ENCODE measurements at places on chromosomes 11 and 22. TPM values are rescaled to one million over a fixed set of nuclear protein-coding genes. Genes with fewer than 3 reads are reported as not detected.

Gene CCDC157
- 1.3 TPM for total RNA-seq

Gene RFPL2
- not detected for total RNA-seq

Gene HTR3B
- not detected for total RNA-seq

Gene PHETA2
- 3.1 TPM for total RNA-seq

Gene HBB
- total RNA-seq = 7.9 TPM

Gene MPZL2
- 2.6 TPM for total RNA-seq

DNA sequence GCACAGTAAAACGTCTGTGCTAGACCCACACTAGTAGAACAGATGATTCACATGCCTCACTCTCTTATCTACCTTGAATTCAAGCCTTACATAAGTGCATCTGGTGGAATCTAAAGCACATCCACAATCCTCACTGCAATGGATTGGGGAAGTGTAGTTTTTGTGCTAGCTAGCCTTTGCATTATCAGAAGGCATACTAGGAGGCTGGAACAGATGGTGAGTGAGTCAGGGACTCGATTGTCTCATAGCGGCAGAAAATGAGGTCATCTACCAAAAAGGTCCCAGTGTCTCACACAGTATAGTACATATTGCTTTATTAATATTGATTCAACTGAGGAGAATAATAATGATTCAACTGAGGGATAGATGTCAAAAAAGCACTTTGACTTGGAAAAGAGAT lies 9.3 kb downstream of the MSANTD4 start:
- peak overlapping the region; percentile 66 for H3K27ac ChIP-seq
- H3K4me1 ChIP-seq = peaks cover 17% of the 10 kb centered on the region
- peaks cover 29% of the 10 kb centered on the region for H3K36me3 ChIP-seq
- no peak overlapping the region for H3K4me3 ChIP-seq
- no peaks in the 10 kb centered on the region for H3K27me3 ChIP-seq

- H3K36me3 ChIP-seq = no peaks in the 10 kb centered on the region
- H3K4me1 ChIP-seq = peaks cover 4% of the 10 kb centered on the region
- H3K4me3 ChIP-seq = no peak overlapping the region
- no peak overlapping the region for H3K27ac ChIP-seq
- no peak for DNase-seq
- no peaks in the 10 kb centered on the region for H3K27me3 ChIP-seq
Observed at GRCh38 chr11:20470348-20470747, 82.8 kb downstream of the PRMT3 start.

DNA sequence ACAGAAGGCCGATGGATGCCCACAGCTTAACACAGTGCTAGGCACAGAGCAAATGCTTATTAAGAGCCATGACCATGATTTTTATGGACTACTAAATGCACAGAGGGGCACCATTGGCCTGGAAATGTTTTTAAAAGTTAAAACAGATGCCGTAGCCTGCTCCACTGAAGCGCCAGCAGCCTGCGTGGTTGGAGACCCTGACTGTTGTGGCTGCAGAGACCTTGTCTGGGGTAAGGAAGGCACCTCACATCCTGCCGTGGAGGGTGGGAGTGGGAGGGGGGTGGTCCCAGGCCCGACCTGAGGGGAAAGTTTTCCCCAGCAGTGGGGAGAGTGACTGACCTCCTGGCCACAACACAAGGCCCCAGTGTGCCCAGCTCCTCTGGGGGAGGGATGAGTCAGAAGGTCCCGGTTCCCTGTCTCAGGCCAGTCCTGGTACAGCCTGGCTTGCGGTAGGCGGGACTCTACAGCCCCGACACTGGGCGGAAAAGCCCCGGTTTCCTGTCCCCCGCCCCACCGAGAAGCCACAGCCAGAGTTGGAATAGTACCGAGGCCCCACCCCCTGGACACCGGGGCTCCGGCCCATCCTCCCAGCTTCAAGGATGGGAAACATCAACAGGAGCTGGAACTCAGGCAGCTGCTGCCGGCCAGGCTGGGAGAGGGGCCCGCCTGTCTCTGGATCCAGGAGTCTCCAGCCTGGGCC lies 7.0 kb downstream of the CHST1 start:
- H3K36me3 ChIP-seq = no peaks in the 10 kb centered on the region
- H3K4me1 ChIP-seq = peaks cover 11% of the 10 kb centered on the region
- peak overlapping the region; percentile 77 for H3K27ac ChIP-seq
- H3K27me3 ChIP-seq = peaks cover 20% of the 10 kb centered on the region
- peak; percentile 45 for DNase-seq

DNA sequence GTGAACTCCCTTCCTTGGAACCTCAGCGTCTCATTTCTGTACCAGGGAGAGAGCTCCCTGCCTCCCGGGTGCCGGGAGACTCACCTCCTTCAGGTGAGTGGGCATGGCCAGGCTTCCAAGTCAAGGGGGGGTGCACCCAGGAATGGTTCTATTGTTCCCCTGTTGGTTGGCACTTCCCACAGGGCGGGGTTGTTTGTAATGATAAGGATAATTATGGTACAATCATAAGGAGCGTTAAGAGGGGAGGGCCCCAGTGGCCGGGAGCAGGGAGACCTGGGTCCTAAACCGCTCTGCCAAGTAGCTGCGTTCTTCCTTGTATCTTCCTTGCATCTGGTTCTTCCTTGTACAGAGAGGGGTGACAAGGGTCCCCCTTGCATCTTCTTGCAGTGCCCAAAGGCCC lies 79.1 kb downstream of the LRRC32 start:
- DNase-seq = no peak
- H3K4me1 ChIP-seq = peaks cover 8% of the 10 kb centered on the region
- no peak overlapping the region for H3K4me3 ChIP-seq
- H3K27ac ChIP-seq = no peak overlapping the region
- no peaks in the 10 kb centered on the region for H3K36me3 ChIP-seq
- no peaks in the 10 kb centered on the region for H3K27me3 ChIP-seq

- no peak overlapping the region for H3K4me3 ChIP-seq
- H3K27ac ChIP-seq = no peak overlapping the region
- no peak for DNase-seq
- H3K27me3 ChIP-seq = peaks cover 21% of the 10 kb centered on the region
- no peaks in the 10 kb centered on the region for H3K36me3 ChIP-seq
- no peaks in the 10 kb centered on the region for H3K4me1 ChIP-seq
Observed at GRCh38 chr11:2793701-2794045, 91.9 kb downstream of the CDKN1C start.

GRCh38 chr22:30732426-30732825 lies 37.8 kb downstream of the OSBP2 start:
- H3K4me1 ChIP-seq = no peaks in the 10 kb centered on the region
- no peaks in the 10 kb centered on the region for H3K36me3 ChIP-seq
- H3K27ac ChIP-seq = no peak overlapping the region

GRCh38 chr11:88508418-88508758 lies 170.9 kb upstream of the CTSC start:
- H3K4me1 ChIP-seq = no peaks in the 10 kb centered on the region
- H3K4me3 ChIP-seq = peak overlapping the region; percentile 39
- no peaks in the 10 kb centered on the region for H3K36me3 ChIP-seq
- H3K27ac ChIP-seq = no peak overlapping the region

- H3K27me3 ChIP-seq = peaks cover 6% of the 10 kb centered on the region
- no peak overlapping the region for H3K4me3 ChIP-seq
- peaks cover 3% of the 10 kb centered on the region for H3K4me1 ChIP-seq
- no peaks in the 10 kb centered on the region for H3K36me3 ChIP-seq
- no peak overlapping the region for H3K27ac ChIP-seq
Observed at GRCh38 chr11:115665175-115665821, 161.1 kb upstream of the CADM1 start.

- H3K27ac ChIP-seq = no peak overlapping the region
- no peak for DNase-seq
- H3K27me3 ChIP-seq = no peaks in the 10 kb centered on the region
- no peaks in the 10 kb centered on the region for H3K36me3 ChIP-seq
- no peaks in the 10 kb centered on the region for H3K4me1 ChIP-seq
Observed at GRCh38 chr11:98300719-98301118, 720.0 kb upstream of the CNTN5 start.

DNA sequence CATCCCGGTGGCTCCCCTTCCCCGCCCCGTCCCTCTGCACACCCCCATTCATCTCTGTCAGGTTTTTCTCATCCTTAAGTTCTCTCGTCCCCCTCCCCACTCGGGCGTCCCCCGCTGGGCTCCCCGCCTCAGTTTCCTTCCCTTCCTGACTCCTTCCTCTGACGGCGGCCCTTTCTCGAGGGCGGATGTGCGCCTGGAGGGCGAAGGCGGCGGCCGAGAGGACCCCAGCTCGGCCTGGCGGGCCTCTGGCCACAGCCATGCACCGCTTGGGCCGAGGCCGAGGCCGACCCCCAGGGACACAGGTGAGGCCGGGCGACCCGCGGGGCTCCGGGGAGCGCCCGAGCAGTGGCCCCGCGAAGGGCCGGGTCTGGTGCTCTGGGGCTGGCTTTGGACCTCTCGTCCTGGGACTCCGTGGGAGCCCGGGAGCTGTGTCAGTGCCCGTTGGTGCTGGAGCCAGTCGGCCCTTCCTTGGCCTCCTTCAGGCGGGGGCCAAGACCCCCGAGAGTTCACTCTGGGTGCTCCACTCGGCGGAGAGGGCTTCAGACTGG lies 2.9 kb downstream of the PHLDB1 start:
- peaks cover 9% of the 10 kb centered on the region for H3K4me1 ChIP-seq
- no peaks in the 10 kb centered on the region for H3K36me3 ChIP-seq
- H3K27me3 ChIP-seq = no peaks in the 10 kb centered on the region
- H3K27ac ChIP-seq = peak overlapping the region; percentile 80

DNA sequence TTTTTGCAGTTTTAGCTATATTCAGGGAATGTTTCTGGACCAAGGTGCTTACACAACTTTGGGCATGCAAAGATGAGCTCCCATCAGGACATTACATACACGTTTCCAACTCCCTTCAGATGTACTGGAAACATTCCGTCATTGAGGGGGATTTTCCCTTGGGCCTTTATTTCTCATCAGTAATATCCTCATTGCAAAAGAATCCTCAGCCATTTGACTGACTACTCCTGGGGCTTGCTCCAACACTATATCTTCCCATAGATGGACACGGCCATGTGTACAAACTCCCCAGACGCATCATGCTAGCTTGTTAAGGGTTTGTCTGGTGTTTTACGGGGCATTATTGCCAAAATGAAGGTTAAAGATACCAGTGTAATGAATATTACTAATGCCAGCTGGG lies 59.3 kb upstream of the NUP160 start:
- no peak overlapping the region for H3K4me3 ChIP-seq
- no peaks in the 10 kb centered on the region for H3K36me3 ChIP-seq
- H3K27me3 ChIP-seq = no peaks in the 10 kb centered on the region
- DNase-seq = no peak
- H3K4me1 ChIP-seq = no peaks in the 10 kb centered on the region

GRCh38 chr11:75384438-75385080 lies 14.8 kb upstream of the RPS3 start:
- no peak overlapping the region for H3K4me3 ChIP-seq
- peak; percentile 32 for DNase-seq
- H3K4me1 ChIP-seq = no peaks in the 10 kb centered on the region
- no peak overlapping the region for H3K27ac ChIP-seq
- no peaks in the 10 kb centered on the region for H3K36me3 ChIP-seq

DNA sequence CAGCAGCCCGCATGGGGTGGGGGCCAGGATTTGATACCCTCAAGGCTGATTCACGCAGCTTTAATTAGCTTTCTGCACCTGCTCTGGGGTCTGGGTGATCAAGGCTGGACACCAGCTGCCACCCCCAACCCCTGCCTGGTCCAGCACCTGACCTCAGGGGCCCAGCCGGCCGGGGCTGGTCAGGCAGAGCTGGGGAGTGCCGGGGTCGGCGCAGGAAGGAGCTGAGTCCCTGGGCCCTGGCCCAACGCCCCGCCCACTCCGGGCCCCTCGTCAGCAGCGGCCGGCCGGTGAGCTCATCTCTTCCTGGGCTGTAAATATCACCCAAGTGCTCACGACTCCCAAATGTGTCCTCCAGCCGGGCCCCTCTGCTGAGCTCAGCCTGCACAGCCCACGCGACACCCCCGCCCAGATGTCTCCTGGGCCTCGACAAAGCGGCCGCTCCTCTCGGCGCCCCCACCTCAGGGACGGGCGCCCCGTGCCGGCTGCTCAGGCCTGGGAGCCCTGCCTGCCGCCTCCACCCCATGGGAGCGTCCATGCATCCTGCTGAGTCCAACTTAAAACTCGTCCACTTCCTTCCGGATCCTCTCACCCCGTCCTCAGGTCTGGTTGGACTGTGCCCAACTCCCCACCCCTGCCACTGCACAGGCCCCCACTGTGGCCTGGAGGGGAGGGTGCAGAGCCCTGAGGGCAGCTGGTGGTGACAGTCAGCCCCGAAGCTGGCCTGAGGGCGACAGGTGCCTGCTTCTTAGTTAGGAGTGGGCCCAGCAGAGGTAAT lies 29.0 kb downstream of the RTN4R start:
- peaks cover 13% of the 10 kb centered on the region for H3K4me1 ChIP-seq
- H3K27ac ChIP-seq = peak overlapping the region; percentile 49
- H3K4me3 ChIP-seq = no peak overlapping the region
- DNase-seq = no peak
- H3K27me3 ChIP-seq = no peaks in the 10 kb centered on the region

- no peak overlapping the region for H3K27ac ChIP-seq
- H3K4me1 ChIP-seq = no peaks in the 10 kb centered on the region
- H3K4me3 ChIP-seq = no peak overlapping the region
- no peak for DNase-seq
- peaks cover 8% of the 10 kb centered on the region for H3K36me3 ChIP-seq
- H3K27me3 ChIP-seq = no peaks in the 10 kb centered on the region
Observed at GRCh38 chr11:34940026-34940677, 23.7 kb downstream of the PDHX start.

- no peak for DNase-seq
- no peak overlapping the region for H3K27ac ChIP-seq
Observed at GRCh38 chr11:34570584-34570983, 50.3 kb upstream of the EHF start.

GRCh38 chr11:2570211-2570811 lies 125.5 kb downstream of the KCNQ1 start:
- H3K27me3 ChIP-seq = no peaks in the 10 kb centered on the region
- DNase-seq = no peak
- no peak overlapping the region for H3K4me3 ChIP-seq
- no peaks in the 10 kb centered on the region for H3K4me1 ChIP-seq
- no peak overlapping the region for H3K27ac ChIP-seq

DNA sequence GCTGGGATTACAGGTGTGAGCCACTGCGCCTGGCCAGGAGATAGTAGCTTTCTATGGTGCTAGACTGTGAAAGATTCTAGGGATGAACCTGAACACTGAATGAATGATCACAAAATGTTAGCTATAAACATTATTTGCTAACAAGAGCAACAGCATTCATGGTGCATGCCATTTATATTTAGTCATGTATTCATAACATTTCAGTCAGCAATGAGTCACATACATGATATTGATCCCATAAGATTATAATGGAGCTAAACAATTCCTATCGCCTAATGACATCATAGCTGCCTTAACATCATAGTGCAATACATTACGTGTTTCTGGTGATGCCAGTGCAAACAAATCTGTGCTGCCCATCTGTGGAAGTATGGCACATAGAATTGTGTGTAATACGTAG lies 164.1 kb downstream of the ARHGAP42 start:
- peaks cover 13% of the 10 kb centered on the region for H3K4me1 ChIP-seq
- no peaks in the 10 kb centered on the region for H3K27me3 ChIP-seq
- no peaks in the 10 kb centered on the region for H3K36me3 ChIP-seq

DNA sequence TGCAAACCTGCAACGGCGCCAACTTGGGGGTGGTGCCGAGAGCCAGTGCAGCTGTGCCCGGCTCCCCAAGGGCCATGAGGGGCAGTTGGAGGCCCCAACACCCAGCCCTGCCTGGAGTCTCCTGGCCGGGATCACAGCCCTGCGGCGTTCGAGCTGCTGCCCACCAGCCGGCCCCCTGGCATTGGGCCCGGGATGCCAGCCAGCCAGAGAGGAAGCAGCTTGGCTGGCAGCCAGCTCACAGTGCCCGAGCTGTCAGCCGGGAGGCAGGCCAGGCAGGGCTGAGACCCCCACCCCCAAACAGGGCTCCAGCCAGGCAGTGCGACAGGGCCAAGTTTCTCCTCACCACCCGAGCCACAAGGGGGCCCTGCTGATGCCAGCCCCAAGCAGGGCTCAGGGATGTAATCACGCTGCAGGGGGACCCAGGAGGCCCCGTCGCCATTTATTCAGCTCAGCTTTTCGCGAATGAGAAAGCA lies 26.0 kb upstream of the TCF20 start:
- no peaks in the 10 kb centered on the region for H3K36me3 ChIP-seq
- no peak for DNase-seq
- no peaks in the 10 kb centered on the region for H3K27me3 ChIP-seq

Data from gastrocnemius medialis (tissue), 4 donors.